ENCODE measurements at places on chromosomes 7 and 10.

GRCh38 chr10:97991871-97992270 lies 38.5 kb downstream of the CRTAC1 start:
- no peaks in the 10 kb centered on the region for H3K36me3 ChIP-seq
- H3K27me3 ChIP-seq = peaks cover 68% of the 10 kb centered on the region
- no peak overlapping the region for H3K27ac ChIP-seq
- no peaks in the 10 kb centered on the region for H3K4me1 ChIP-seq

DNA sequence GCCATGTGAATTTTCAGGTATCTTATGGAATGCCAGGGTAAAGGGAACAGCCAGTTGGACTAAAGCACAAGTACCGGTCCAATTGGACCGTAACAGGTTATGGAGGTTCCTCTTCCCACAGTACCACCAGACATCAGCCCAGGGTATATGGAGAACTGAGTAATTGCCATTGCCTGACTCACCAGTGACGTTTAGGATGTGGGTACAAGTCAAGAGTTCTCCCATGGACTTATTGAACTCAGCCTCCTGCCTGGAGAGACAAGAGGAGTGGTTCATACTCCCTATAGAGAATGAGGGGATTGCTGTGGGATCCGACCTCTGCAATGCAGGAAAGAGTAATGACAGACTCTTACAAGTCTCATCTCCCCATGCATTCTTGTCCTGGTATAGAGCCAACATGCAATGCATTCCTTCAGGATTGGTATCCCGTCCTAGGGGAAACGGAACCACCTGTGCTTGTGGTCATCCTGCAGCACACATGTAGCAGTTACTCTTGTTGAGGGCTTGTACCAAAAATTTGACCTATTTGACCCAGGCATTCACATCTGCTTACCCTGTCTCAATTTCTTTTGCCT lies 30.7 kb upstream of the ELOVL3 start:
- DNase-seq = no peak
- H3K4me1 ChIP-seq = peaks cover 10% of the 10 kb centered on the region
- no peak overlapping the region for H3K27ac ChIP-seq

- H3K27me3 ChIP-seq = no peaks in the 10 kb centered on the region
- H3K27ac ChIP-seq = no peak overlapping the region
- DNase-seq = no peak
Measured at GRCh38 chr7:73633323-73633722, 9.0 kb upstream of the MLXIPL start.

- no peaks in the 10 kb centered on the region for H3K36me3 ChIP-seq
- no peak for DNase-seq
- no peaks in the 10 kb centered on the region for H3K27me3 ChIP-seq
- no peak overlapping the region for H3K27ac ChIP-seq
- no peak overlapping the region for H3K4me3 ChIP-seq
Measured at GRCh38 chr7:104967595-104967994, 46.4 kb upstream of the KMT2E start.

DNA sequence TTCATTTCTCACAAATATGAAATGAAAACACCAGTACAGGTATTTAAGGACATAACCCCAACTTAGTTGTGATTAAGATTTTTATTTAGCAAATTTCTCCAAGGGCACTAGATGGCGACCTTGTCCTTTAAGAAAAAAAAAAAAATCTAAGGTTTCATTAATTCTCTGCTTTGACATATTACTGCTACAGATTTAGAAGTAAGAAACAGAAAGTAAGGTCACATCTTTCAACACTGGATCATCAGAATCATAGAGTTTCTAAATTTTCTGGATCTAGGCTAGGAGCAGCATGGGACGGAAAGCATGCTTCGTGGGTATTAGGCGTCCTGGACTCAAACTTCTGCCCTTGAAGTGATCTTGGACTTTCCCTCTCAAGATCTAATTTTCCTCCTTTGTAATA lies 85.5 kb upstream of the PRKG1 start:
- no peaks in the 10 kb centered on the region for H3K36me3 ChIP-seq
- H3K27me3 ChIP-seq = no peaks in the 10 kb centered on the region
- H3K27ac ChIP-seq = no peak overlapping the region
- peaks cover 7% of the 10 kb centered on the region for H3K4me1 ChIP-seq
- H3K4me3 ChIP-seq = no peak overlapping the region

DNA sequence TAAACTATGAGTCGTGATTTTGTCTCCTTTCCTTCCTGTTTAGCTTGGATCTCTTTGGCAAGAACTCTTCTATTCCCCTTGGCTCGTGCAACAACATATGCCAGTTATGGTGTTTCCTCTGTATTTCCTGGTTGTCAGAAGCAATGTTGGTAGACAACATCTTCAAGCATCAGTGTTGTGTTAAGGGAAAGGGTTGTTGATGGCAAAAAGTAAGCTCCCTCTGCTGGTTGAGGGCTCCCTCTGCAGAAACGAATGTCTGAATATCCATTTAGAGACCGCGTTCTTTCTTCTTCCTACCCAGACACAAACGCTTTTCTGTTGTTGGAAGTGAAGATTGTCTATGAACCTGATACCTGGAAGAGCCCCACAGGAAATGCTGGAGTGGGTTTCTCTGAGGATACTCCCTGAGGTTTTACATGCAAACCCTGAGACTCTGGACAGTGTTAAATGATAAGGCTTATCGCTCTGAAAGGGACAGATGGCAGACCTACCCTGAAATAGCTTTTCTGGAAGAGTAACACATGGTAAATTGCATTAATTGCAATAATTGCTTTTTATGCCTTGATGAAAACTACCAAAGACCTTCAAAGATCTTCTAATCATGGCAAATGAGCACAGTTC lies 23.5 kb upstream of the C1QL3 start:
- H3K27me3 ChIP-seq = no peaks in the 10 kb centered on the region
- no peak overlapping the region for H3K4me3 ChIP-seq

DNA sequence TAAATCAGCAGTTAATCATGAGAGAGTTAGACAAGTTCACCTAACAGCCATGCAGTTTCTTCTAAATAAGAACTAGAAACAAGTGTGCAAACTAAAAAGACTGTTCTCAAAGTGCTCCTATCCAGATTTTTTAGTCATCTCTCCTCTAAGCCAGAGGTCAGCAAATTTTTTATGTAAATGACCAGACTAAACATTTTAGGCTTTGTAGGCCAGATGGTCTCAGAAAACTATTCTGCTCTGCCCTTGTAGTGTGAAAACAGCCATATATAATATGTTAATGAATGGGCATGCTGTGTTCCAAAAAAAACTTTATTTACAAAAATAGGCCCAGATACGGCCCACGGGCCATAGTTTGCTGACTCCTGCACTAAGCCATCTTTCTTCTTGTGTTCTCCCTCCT lies 263.0 kb upstream of the LRRN3 start:
- no peaks in the 10 kb centered on the region for H3K36me3 ChIP-seq
- H3K4me3 ChIP-seq = no peak overlapping the region
- no peak overlapping the region for H3K27ac ChIP-seq
- H3K4me1 ChIP-seq = no peaks in the 10 kb centered on the region

DNA sequence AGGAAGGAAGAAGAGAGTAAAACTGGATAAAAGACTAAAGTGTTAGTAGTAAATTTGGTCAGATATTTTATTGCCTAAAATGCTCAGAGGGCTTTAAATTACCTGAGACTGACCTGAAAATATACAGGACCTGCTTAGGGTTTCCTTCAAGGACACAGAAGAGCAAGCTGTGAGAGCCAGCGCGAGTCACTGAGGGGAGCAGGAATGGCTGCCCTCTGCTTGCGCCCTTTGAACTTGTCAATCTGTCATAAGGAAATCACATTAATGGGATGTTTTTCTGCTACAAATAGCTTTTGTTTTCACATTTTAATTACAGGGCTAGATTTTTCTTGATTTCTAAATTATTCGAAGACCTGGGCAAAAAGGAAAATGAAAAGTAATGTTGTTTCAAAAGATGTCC lies 26.9 kb downstream of the DNAJB9 start:
- H3K36me3 ChIP-seq = no peaks in the 10 kb centered on the region
- H3K4me1 ChIP-seq = no peaks in the 10 kb centered on the region
- no peak overlapping the region for H3K4me3 ChIP-seq
- H3K27me3 ChIP-seq = no peaks in the 10 kb centered on the region

DNA sequence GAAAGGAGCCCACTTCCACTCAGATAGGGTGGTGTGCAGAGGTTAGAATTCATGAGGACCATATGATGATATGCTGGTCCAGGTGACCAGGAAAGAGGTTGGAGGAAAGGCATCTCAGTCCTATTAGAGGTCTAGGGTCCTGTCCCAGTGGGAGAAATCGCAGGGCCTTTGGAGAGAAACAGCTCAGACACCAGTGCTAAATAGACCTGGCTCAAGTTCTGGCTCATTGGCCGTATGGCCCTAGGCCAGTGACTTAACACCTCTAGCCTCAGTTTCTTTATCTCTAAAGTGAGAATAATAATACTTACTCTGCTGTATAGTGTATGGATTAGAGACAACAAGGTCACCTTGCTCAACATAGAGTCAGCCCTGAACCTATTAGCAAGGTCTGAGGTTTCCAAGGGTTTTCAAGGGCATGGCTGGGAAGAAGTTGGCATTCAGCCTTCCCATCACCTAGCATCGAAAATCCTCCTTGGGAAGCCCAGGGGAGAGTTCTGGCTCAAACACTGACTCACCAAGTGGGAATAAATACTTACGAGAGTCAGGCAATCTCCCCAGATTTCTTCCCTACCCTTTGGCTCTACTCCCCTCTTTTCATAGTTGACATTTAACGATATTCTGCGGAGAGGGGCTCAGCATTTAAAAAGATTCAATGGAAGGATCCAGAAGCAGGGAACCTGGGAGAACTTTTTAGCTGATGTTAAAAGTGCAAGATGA lies 473.1 kb upstream of the PODXL start:
- DNase-seq = no peak
- H3K36me3 ChIP-seq = no peaks in the 10 kb centered on the region
- peaks cover 18% of the 10 kb centered on the region for H3K4me1 ChIP-seq
- H3K27me3 ChIP-seq = peaks cover 17% of the 10 kb centered on the region

- H3K4me1 ChIP-seq = peaks cover 30% of the 10 kb centered on the region
- peaks cover 11% of the 10 kb centered on the region for H3K36me3 ChIP-seq
- no peak overlapping the region for H3K4me3 ChIP-seq
Measured at GRCh38 chr7:139718859-139719258, 58.9 kb downstream of the HIPK2 start.

- peaks cover 9% of the 10 kb centered on the region for H3K4me1 ChIP-seq
- DNase-seq = no peak
- no peak overlapping the region for H3K4me3 ChIP-seq
- no peaks in the 10 kb centered on the region for H3K36me3 ChIP-seq
Measured at GRCh38 chr10:118875087-118875486, 120.3 kb upstream of the CACUL1 start.

- H3K4me3 ChIP-seq = no peak overlapping the region
- no peak for DNase-seq
- no peaks in the 10 kb centered on the region for H3K27me3 ChIP-seq
- H3K4me1 ChIP-seq = no peaks in the 10 kb centered on the region
- H3K36me3 ChIP-seq = no peaks in the 10 kb centered on the region
Measured at GRCh38 chr10:130244031-130244927, 108.1 kb downstream of the GLRX3 start.

DNA sequence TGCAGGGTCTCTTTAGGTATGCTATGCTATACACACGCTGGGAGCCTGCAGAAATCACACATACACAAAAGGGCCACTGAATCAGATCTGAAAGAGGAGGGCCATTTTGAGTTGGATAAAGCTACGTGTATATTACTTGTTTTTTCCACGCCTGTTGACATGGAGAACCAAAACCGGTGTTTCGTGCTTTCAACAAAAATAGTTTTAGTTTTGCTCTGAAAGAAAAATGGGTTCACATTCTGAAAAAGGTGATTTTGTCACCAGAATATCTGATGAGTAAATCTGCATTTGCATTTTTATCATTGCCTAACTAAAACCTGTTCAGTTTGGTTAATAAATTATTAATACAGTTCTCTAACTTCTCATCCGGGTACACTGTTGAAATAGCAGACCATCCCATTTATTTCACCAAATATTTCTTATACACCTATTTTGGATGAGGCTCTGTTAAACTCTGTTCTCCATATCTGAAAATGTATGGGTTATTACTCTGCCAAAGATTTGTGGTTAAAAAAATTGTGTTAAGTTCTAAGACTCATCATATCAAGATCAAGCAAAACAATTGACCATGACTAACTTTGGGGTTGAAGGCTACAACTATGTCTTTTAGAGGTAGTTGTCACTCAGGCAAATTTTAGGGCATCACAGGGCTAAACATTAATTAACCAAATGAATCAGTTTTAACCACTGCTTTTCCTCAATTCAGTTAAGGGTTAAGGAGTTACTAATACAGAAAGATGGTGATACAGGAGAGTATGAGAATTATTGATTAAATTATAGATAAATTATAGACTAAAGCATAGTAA lies 101.2 kb upstream of the RPA3 start:
- H3K36me3 ChIP-seq = no peaks in the 10 kb centered on the region
- H3K4me1 ChIP-seq = no peaks in the 10 kb centered on the region
- H3K4me3 ChIP-seq = no peak overlapping the region
- no peak for DNase-seq
- H3K27ac ChIP-seq = no peak overlapping the region

DNA sequence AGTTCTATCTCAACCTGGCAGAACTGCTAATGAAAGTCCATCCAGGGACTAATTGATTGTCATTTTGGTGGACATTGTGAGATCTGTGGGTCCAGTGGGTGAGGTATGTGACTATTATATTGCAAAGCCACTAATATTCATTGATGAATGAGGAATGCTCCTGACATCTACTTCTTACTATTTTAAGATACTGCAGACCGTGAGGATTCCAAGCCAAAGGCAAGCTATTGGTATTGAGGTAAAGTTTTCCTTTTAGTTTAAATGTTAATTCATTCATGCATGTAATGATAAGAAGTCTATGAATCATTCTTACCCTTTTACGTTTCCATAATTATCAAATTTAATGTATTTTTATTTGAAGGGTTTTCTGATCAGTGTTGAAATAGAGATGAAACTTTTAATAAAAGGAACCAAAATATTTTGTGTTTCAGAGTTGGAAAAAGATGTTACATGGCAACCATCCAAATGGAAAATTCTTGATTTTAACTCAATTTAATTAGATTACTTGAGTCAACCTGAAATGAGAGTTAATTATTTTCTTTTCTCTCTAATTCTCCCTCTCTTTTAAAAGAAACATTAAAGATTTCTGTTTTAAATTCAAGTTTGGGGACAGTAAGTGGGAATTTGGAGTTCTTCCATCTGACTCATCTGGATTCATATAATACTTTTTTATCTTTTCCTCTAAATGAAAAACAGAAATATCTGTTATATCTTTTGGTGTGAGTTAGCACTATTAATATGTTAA lies 39.6 kb downstream of the NUP205 start:
- H3K27ac ChIP-seq = no peak overlapping the region
- H3K36me3 ChIP-seq = peaks cover 50% of the 10 kb centered on the region
- H3K4me1 ChIP-seq = no peaks in the 10 kb centered on the region
- no peaks in the 10 kb centered on the region for H3K27me3 ChIP-seq
- no peak for DNase-seq

DNA sequence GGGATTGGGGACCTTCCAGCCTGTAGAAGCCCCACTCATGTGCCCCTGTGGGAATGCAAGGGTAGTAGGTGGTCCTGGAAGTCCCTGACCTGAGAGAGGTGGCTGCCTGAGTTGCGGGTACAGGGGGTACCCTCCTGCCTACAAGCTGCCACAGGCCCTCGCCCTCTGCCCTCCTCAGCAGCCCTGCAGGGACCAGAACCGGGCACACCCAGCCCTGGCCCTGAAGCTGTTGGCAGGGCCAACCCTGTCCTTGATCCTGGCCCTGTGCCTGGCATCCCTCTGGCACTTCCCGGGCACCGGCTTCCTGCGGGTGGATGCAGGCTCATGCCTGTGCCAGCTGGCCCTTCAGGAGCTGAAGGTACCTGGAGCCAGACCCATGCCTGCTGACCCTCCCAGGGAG lies 54.9 kb upstream of the ELN start:
- no peaks in the 10 kb centered on the region for H3K4me1 ChIP-seq
- no peaks in the 10 kb centered on the region for H3K36me3 ChIP-seq
- no peaks in the 10 kb centered on the region for H3K27me3 ChIP-seq
- H3K27ac ChIP-seq = no peak overlapping the region
- H3K4me3 ChIP-seq = no peak overlapping the region

GRCh38 chr7:17985473-17986239 lies 42.0 kb downstream of the PRPS1L1 start:
- H3K27ac ChIP-seq = no peak overlapping the region
- no peaks in the 10 kb centered on the region for H3K36me3 ChIP-seq
- no peaks in the 10 kb centered on the region for H3K27me3 ChIP-seq
- H3K4me3 ChIP-seq = no peak overlapping the region
- no peaks in the 10 kb centered on the region for H3K4me1 ChIP-seq
